ENCODE measurements at places on chromosomes 2 and 18.

- no peak for DNase-seq
Measured at GRCh38 chr18:45890606-45891005, 65.1 kb downstream of the SIGLEC15 start.

- DNase-seq, result no peak
Measured at GRCh38 chr18:78303519-78304191, 676.0 kb upstream of the SALL3 start.

DNA sequence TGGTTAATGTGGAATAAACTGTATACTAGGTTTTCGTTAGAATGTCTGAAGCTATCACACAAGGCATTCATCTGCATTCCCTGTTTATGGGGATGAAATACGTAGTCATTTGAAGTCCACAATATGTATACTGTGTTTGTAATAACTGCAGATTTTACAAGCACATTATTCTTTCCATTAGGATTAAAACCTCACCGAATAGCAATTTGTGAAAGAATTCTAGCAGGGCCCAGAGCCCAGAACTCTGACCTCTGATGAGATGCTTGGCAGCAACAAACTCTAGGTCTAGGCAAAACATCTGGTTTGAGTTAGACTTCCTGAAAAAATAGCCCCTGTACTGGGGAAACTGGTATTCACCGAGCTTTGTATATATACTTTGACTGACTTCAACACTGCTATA is 158.2 kb downstream of the SRBD1 start:
- no peak for DNase-seq

DNA sequence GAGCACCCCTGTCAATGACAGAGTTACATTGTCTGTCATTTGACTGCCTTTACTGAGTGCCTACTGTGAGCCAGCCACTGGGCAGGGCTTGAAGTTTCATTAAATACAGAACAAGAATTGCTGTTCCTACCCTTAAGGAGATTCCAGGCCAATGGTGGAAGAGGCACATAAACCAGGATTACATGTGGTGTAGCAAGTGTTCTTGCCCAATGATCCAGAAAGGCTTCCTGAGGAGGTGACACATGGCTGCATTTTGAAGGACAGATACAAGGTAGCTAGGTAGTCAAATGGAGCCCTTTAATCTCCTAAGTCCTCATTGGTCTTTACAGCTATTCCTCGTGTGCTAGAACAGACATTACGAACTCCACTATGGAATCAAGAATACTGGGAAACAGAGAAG is 312.7 kb downstream of the ETAA1 start:
- DNase-seq, result no peak

DNA sequence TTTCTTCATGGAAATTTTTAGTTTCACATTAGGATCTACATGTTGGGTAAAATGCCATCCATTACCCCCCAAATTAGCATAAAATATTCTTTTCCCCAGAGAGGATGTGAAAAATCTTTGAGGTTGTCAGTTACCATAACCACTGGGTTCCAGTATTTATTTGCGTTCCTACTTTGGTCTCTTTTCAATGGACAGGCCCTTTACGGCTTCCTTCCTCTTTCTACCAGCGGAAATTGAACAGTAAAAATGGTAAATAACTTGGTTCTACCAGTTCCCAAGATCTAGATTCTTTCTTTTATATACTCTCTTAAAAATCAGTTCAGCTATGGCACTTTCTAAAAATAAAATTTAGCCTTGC is 169.2 kb upstream of the APCDD1 start:
- no peak for DNase-seq

- no peak for DNase-seq
Measured at GRCh38 chr2:240921995-240922244, 15.8 kb downstream of the CROCC2 start.

GRCh38 chr2:202040079-202040844 is 6.6 kb downstream of the FZD7 start:
- DNase-seq, result no peak

GRCh38 chr2:46984040-46984439 is 68.4 kb upstream of the MCFD2 start:
- DNase-seq, result no peak

- DNase-seq, result no peak
Measured at GRCh38 chr18:62827397-62827796, 112.1 kb downstream of the PHLPP1 start.

All from effector CD4-positive, alpha-beta T cell (primary cell).